ENCODE measurements at places on chromosomes 11 and 22.

DNA sequence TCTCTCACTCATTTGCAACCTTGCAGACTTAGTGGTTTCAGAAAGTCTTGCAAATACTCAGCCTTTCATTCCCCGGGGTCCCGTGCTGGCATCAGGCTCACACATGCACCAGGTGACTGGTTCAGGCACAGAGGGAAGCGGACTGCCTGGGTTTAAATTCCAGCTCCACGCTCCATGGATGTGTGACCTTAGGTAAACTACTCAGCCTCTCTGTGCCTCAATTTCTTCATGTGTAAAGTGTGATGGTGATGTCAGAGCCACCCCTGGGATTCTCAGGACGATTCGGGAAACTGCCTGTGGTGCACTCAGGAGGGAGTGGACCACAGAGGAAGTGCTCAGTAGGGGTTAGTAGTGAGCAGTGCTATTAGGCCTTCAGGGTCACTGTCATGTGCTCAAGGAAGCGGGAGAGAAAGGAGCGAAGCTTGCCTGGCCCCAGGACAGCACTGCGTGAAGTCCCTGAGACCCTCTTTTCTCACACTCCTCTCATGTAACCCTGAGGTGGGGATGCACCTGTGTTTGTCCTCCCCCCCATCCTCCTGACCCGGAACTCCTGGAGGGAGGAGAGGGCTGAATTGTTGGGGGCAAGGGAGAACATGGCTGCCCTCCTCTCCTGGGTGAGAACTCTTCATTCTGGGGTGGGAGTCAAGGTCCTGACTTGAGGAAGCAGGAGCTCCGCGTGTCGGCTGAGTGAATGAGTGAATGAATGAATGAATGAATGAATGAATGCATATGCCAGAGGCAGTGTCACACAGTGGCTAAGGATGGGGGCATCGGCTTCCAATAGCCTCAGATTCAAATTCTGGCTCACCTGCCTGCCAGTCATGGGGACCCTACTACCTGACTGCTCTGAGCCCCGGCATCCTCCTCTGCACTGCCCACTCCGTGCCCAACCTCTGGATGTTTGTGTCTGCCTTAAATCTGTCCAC is 14.4 kb upstream of the UPK3A start:
- no peak for DNase-seq

- no peak for DNase-seq
Observed at GRCh38 chr11:68535098-68535497, 74.5 kb downstream of the PPP6R3 start.

DNA sequence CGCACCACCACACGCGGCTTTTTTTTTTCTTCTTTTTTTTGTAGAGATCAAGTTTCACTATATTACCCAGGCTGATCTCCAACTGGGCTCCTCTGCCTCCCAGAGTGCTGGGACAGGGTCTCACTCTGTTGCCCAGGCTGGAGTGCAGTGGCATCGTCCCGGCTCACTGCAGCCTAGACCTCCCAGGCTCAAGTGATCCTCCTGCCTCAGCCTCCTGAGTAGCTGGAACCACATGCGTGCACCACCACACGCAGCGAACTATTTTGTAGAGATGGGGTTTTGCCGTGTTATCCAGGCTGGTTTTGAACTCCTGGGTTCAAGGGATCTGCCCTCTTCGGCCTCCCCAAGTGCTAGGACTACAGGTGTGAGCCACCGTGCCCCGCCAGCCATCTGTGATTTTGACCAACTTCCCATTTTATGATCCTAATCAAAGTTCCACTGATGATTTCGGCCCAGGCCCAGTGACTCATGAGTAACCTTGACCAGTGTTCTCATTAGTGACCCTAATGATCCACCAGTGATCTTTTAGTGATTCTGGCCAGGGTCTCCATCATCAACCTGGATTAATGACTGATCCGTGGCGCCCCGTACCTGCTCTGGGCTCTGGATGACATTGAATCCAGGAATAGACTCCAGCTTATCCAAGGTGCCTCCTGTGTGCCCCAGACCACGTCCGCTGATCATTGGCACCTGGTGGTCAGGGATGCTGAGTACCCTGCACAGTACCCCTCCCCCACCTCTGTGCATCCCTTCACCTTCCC is 1.7 kb downstream of the TYMP start:
- no peak for DNase-seq

GRCh38 chr22:32722441-32722840 is 79.1 kb upstream of the TIMP3 start:
- no peak for DNase-seq

DNA sequence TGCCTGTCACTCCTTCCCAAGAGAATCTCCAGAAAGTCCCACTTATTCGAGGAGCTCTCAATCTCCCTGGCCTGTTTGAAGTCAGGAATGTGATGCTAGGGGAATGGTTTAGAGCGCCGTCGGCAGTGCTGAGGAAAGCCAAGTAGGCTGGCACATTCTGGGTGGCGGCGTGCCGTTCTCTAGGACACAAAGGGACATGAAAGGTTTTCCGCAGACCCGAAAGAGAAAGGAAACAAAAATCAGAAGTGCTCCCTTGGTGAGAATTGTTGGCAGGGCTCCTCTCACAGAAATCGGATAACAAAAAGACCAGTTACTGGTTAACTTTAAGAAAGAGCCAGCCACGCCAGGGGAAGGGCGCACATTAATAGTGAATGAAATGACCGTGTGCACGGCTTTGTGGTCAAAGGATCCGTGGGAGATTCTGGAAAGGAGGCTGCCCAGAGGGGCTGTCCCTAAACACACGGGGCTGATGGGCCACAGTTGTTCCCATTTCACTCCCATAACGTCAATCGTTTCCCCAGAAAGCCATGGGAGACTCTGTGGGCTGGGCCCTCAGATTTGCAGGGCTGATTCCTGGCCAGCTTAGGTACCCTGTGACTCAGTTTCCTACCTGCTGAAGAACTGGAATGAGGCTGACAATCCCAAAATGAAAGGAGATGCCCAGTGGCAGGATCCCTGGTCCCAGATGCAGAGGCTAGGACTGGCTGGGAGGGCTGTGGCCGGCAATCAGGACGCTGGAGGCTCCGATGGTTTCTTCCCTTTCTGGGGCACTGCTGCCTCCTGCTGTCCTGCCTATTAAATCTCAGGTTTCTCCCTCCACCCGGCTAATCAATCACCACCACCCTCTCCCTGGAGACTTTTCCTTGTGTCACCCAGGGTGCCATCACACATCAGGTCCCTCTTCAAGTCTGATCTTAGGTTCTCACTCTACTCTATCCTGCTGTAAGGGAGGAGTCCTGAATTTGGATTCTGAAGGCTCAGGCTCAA is 82.3 kb downstream of the RCN1 start:
- peak; percentile 39 for DNase-seq

DNA sequence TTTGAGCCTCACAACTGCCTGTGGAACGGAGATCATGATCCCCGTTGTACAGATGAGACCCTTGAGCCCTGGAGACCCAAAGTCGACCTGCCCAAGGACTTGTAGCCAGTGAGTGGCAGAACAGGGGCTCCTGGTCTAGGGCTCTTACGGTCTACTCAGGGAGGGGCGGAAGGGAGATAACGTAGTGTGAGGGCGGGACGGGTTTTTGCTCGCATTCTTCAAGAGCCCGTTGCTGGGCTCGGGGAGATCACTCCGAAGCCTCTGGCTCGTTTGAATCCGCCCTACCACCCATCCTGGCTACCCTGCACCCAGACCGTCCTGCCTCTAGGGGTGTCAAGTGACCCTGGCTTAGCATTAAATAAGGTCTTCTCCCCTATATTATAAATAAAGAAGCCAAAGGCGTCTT is 639 bp downstream of the CRY2 start:
- DNase-seq = no peak

DNA sequence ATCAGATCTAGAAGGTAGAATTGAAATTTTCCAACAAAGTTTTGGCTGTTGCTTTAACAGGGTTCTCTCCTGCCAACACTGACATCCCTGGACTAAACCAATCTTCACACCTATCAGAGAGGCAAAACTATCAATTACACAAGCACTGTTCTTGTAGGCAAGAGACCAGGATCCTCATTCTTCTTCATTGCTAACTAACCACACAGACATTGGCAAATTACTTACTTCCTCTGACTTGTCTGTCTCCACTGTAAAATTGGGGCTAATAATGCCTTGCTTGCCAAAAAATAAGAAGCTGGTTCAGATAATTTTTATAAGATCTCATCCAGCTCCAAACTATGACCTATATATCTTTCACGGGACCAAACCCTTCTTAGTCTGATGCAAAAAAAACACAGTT is 93.8 kb upstream of the DDI1 start:
- DNase-seq = no peak

- DNase-seq = no peak
Observed at GRCh38 chr11:16817351-16817750, 78.9 kb downstream of the C11orf58 start.

DNA sequence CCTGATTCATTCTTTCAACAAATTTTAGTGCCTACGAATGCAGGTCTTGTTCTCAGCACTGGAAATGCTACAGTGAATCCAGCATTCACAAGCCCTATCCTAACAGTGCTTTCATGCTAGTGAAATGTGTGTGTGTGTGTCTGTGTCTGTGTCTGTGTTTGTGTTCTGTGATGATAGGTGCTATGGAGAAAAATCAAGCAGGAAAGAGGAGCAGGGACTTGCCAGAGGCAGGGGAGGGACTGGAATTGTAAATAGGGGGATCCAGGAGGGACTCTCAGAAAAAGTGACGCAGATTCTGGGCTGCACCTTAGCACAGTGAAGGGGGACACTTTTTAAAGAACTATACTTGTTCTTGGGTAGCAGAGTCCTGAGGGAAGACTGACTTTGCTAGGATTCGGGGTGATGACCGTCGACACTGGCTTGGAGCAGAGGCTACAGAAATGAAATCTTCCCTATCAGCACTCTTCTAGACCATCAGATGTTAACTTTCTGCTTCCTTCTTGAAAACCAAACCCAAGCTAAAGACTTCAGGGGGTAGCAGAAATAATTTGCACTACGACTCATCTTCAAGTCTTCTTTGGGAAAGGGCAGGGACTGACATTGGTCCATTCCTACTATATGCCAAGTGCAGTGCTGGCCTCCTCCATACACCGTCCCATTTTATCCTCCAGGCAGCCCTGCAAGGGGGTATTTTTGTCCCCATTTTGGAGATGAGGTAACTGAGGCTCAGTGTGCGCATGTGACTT is 39.3 kb upstream of the PTPRJ start:
- DNase-seq = no peak

DNA sequence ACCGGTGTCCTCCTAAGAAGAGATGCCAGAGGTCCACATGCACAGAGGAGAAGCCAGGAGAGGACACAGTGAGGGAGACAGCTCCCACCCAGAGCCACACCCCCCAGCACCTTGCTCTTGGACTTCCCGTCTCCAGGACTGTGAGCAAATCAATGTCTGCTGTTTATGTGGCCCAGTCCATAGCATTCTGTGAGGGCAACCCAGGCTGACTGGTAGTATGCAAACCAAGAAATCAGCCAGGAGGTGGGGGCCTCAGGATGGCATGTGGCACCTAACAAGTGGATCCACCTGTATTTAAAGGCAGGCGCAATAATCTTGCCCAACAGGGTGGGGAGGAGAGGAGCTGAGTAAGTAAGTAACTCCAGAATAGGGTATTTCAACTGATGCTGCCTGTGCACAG is 136.4 kb downstream of the BRD1 start:
- DNase-seq = no peak

GRCh38 chr11:109784536-109784935 is 308.7 kb upstream of the ZC3H12C start:
- DNase-seq = no peak

DNA sequence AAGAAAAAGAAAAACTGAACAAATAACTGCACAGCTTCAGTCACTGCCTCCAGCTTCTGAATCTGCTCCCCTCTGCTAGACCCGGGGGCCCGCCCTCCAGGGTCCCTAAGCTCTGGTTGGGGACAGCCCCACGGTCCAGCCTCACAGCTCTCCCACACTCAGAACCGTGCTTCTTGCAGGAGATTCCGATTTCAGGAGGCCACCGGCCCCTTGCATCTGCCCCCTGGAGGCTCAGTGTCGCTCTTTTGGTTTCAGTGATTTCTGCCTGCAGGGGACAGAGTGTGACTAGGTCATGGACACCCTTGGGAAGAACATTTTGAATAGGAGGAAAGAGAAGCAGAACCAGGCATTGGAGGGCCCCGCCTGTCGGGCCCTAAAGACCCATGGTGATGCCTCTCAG is 23.1 kb upstream of the RPS3 start:
- DNase-seq = no peak

DNA sequence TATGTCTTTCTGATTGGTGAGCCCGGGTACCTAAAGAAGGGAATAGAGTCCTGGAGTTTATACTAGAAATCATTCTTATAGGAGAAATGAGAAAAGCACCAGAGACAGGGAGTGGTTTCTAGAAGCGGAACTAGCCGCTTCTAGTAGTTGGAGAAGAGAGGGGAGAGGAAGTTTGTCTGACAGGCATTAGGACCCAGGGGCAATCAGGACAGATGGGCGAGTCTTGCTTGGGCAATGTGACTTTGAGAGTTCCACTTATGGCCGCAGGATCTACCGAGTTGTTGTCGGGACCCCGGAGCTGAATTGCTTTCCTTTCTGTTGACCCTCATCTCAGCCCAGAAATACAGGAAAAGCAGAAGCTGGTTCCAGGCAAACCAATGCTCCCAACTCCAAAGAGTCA is 596.8 kb upstream of the CNTN5 start:
- DNase-seq = no peak

DNA sequence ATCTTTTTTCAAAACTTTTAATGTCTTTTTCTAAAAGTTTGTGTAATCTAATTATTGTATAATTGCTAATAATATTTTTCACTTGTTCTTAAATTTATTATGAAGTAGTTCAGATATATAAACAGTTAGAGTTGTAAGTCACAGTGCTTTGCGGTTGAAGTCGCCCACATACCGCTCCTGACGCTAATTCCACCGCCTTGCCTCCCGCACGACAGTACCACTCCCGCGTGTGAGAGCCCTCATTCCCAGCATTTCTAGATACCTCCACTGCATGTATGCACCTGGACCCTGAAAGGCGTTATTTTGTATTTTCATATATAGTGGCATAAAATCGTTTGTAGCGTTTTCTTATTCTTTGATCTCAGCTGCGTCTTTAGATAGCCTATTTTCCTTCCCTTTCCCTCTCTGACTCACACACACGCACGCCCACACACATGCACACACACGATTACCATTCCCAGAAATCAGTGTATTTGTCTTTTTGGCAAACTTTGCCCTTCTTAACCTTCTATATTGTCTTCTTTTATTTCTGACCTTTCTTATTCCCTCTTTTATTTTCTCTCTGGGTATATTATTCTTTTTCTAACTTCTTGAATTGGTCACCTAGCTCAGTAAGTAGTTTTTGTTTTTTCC is 56.4 kb upstream of the PITPNB start:
- no peak for DNase-seq

DNA sequence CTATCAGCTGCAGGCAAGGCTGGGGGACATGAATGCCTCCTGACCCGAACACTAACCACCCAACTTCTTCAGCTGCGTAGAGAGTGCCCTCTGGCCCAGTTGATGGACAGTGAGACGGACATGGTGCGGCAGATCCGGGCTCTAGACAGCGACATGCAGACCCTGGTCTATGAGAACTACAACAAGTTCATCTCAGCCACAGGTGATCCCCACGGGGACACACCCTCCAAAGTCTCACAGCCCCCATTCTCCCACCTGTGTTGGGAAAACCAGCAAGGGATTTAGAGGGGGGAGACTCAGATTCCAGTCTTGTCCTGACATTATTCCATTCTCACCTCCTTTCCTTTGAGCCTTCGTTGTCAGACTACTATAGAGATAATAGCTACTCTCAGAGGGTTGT is 912 bp downstream of the VPS51 start:
- DNase-seq = no peak

- DNase-seq = no peak
Observed at GRCh38 chr11:131980888-131981668, 610.7 kb downstream of the NTM start.

GRCh38 chr11:134655189-134655989 is 243.3 kb upstream of the B3GAT1 start:
- no peak for DNase-seq

- DNase-seq = no peak
Observed at GRCh38 chr22:37284805-37285355, 2.6 kb downstream of the CYTH4 start.

- DNase-seq = no peak
Observed at GRCh38 chr11:71332046-71332445, 79.7 kb upstream of the SHANK2 start.
